Activated naive CD4-positive, alpha-beta T cell treated with anti-CD3 and anti-CD28 coated beads for 36 hours (primary cell): ENCODE measurements at places on chromosomes 3 and 15. TPM values are rescaled to one million over a fixed set of nuclear protein-coding genes. Genes with fewer than 3 reads are reported as not detected.
A peak's percentile ranks its signal among the peaks of the same experiment; 100 is the strongest.

ACKR4 gene
- total RNA-seq, result not detected

- DNase-seq, result no peak
- no peak overlapping the region for H3K27ac ChIP-seq
- H3K27me3 ChIP-seq, result peaks cover 8% of the 10 kb centered on the region
- H3K4me1 ChIP-seq, result no peaks in the 10 kb centered on the region
- H3K36me3 ChIP-seq, result no peaks in the 10 kb centered on the region
These were observed 60.2 kb downstream of the SCN5A start for GRCh38 chr3:38588995-38589937.

GRCh38 chr15:49927189-49927861, 191.7 kb downstream of the ATP8B4 start:
- peaks cover 5% of the 10 kb centered on the region for H3K27me3 ChIP-seq
- no peak overlapping the region for H3K4me3 ChIP-seq
- H3K36me3 ChIP-seq, result no peaks in the 10 kb centered on the region
- DNase-seq, result no peak
- no peak overlapping the region for H3K27ac ChIP-seq

DNA sequence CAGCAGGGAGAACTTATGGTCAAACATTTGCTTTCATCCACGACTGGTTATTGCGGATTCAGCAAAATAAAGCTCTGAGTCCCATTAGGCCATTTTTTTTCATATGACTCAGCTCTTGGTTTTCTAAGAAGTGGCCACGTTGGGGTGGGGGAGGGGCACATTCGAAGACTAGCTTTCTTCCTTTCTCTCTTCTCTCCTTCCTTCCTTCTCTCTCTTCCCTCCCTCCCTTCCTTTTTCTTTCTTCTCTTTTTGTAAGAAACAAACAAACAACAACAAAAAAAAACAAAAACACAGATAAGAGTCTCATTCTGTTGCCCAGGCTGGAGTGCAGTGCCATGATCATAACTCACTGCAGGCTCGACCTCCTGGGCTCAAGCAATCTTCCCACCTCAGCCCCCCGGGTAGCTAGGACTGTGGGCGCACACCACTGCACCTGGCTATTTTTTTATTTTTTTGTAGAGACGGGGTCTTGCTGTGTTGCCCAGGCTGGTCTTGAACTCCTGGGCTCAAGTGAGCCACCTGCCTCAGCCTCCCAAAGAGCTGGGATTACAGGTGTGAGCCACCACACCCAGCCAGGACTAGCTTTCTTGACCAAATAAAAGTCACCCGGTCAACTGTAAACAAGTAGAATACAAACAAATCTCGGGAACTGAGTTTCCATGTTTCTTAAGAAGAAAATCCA, 41.6 kb downstream of the ABCC5 start:
- no peak overlapping the region for H3K27ac ChIP-seq
- peaks cover 3% of the 10 kb centered on the region for H3K36me3 ChIP-seq
- no peaks in the 10 kb centered on the region for H3K27me3 ChIP-seq
- H3K4me3 ChIP-seq, result no peak overlapping the region
- H3K4me1 ChIP-seq, result no peaks in the 10 kb centered on the region

GRCh38 chr15:62109982-62110851, 43.4 kb downstream of the C2CD4A start:
- H3K27me3 ChIP-seq, result peaks cover 12% of the 10 kb centered on the region
- H3K4me3 ChIP-seq, result no peak overlapping the region
- H3K27ac ChIP-seq, result peak overlapping the region; percentile 57

TCAIM gene
- 14.0 TPM for total RNA-seq

DNA sequence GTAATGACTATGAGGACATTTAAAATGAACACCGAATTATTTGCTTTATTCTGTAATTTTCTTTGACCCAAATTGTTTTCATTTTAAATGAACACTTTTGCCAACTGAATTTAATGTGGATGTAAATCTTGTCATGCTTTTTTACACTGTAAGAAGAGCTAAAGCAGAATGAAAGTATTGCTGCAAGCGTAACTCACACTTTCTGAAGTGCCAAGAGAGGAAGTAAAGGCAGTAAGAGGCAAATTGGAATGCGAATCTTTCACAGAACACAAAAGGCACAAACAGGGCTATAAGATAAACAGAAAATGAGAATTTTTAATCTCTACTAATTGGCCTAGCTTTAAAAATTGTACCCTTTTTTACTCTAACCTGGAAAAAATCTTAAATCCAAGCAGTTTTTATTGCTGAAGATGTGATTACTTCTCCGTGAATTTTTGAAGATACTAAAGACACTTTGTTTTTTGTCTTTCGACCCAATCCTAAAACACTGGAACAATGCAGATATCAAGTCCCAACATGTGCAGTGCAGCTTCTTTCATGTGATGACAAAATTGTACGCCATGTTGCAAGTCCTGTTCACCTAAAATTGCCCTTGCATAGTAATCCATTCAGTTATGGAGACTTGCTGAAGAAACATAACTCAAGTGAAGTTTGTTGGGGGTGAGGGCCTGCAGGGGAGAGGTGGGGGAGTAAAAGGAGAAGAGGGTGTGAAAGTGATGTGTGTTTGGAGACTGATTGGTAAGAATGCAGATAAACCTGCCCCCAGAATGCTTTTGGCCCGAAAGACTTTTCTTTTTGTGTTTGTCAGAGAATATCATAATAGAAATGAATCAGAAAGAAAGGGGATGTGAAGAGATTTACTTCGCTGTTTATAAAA, 1.4 kb downstream of the ARID3B start:
- H3K27ac ChIP-seq, result peak overlapping the region; percentile 79
- H3K27me3 ChIP-seq, result no peaks in the 10 kb centered on the region
- peaks cover 27% of the 10 kb centered on the region for H3K36me3 ChIP-seq

GRCh38 chr15:26260517-26261133, 397.5 kb upstream of the ATP10A start:
- peaks cover 13% of the 10 kb centered on the region for H3K27me3 ChIP-seq
- no peaks in the 10 kb centered on the region for H3K4me1 ChIP-seq
- peak; percentile 38 for DNase-seq

DNA sequence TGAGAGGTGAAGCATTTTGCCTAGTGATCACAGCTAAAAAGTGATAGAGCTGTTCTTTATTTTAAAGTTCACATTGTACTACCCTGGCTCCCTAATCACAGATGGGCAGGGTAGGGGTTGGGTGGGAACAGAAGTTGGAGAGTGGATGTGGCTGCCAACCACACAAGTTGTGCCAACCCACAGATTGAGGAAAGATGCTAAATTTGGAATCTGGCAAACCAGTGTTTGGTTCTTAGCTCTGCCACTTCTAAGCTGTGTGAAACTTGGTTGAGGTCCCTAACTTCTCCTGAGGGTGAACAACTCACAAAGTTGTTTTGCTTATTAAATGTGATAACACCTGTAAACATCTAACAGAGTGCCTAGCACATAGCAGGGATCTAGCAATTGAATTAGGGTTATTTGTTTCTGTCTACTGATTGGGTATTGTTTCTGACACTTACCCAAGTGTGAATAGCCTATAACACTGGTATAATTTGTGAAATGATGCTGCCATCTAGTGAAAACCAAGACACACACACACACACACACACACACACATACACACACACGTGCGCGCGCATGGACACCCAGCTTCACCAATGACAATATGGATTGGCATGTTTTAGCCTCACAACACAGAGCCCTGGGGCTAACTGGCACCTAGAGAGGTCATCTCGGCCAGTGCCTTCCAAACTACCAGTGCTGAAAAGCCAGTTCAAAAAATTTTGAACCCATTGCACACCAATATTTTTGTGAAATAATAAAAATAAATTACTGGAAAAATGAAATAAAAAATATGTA, 25.3 kb downstream of the ADGRG7 start:
- H3K4me1 ChIP-seq, result no peaks in the 10 kb centered on the region
- no peak overlapping the region for H3K27ac ChIP-seq
- peak; percentile 59 for DNase-seq
- peaks cover 7% of the 10 kb centered on the region for H3K27me3 ChIP-seq
- H3K4me3 ChIP-seq, result no peak overlapping the region

DNA sequence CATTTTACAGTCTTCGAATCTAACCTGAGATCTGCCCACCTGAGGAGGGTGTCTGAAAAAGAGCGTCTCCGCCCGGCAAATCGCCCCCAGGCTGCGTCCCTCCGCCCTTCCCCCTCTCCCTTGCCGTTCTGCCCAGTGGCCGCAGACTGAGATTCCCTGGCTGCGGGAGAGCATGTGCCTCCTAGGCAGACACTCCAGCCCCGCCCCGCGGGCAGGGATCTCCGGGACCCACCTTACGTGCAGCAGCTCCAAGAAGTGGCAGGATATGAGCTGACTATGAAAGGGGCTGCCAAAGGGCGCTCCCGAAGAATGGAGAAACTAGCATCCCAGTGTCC, 2.7 kb upstream of the WNT5A start:
- peaks cover 22% of the 10 kb centered on the region for H3K4me1 ChIP-seq
- H3K27me3 ChIP-seq, result peaks cover 49% of the 10 kb centered on the region
- peaks cover 2% of the 10 kb centered on the region for H3K36me3 ChIP-seq
- no peak overlapping the region for H3K4me3 ChIP-seq

GRCh38 chr15:63490345-63491034, 13.9 kb upstream of the USP3 start:
- no peak overlapping the region for H3K4me3 ChIP-seq
- H3K36me3 ChIP-seq, result no peaks in the 10 kb centered on the region
- no peak overlapping the region for H3K27ac ChIP-seq
- peaks cover 70% of the 10 kb centered on the region for H3K4me1 ChIP-seq

DNA sequence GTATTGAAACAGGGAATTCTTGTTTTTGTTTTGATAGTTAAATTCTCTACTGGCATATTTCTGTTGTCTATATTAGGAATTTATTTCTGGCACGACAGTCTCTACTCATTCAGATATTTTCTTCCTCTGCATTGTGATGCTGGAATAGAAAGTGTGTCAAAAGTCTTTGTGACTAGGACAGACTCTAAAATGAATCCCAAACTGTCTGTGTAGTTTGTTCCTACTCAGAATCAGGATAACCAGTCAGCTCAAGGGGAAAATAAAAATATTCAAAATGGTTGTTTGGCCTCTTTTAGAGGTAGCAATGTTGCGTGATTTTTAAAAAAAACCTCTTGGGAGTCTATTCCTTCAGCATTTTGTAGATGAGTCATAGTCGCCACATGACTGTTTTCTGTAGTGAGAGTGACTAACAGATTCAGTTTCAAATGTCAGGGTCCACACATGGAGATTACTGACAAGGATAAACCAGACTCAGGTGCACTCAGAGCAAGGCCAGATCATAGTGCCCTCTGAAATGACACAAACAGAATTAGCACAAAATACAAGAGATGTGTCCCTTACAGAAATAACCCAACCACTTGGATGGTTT, 13.1 kb downstream of the SLC7A14 start:
- DNase-seq, result peak; percentile 48
- no peak overlapping the region for H3K27ac ChIP-seq
- H3K4me3 ChIP-seq, result no peak overlapping the region
- peaks cover 11% of the 10 kb centered on the region for H3K4me1 ChIP-seq
- no peaks in the 10 kb centered on the region for H3K36me3 ChIP-seq

AZI2 gene
- 39.4 TPM for total RNA-seq

ATP8B4 gene
- 2.9 TPM for total RNA-seq

DNA sequence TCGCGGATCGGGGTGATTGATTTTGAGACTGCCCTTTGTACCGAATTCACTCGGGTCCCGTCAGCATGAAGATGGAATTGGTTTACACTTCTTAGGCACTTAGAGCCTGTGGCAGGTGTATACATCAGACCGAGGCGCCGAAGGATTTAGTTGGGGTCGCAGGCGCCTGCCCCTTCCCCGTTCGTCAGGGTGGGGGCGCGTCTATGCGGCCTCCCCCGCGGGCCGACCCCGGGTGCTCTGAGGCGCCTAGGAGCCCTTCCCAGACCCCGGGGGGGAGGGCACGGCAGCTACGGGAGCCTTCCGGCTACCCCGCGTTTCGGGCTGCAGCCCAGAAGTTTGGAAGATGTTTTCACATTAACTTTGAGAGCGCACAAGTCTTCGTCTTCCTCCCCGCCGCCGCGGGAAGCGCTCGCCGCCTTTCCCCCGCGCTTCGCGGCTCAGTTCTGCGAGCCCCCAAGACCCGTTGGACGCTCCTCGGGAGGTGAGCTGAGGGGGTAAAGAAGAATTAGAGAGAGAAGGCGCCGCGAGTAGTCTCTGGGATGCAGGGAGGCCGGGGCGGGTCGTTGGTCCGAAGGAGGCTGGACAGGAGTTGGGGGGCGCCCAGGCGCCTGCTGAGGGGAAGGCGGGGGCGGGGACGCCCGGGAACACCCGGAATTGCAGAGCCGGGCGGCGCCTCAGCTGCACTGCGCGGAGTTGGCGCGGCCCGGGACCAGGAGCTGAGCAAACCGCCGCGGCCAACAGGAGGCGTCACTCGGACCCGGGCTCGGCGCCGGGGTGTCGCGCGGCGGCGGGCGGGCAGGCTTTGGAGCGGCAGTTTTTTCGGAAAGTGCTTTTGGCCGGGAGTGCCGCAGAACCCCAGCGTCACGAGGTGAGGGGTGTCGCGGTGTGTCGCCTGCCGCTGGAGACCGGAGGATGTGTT, 780 bp downstream of the TIPARP start:
- H3K4me3 ChIP-seq, result peak overlapping the region; percentile 93
- H3K27me3 ChIP-seq, result no peaks in the 10 kb centered on the region
- peaks cover 22% of the 10 kb centered on the region for H3K36me3 ChIP-seq
- peak overlapping the region; percentile 69 for H3K27ac ChIP-seq

DNA sequence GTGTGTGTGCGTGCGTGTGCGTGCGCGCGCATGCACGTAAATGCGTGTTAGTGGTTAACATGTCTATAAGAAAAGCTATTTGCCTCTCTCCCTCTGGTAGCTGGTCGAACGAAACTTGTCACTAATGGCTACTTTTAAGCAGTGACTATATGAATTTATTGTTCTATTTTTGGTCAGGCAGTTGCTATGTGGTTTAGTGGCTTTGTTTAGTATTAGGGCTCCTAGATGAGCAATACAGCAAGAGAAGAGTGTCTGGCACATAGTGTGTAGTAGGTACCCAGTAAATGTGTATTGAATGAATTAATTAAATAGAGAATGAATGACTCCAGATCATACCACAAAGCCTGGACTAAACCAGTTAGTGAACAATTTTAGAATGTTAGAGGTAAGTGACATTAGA, 171.6 kb downstream of the PPM1L start:
- DNase-seq, result no peak
- no peaks in the 10 kb centered on the region for H3K36me3 ChIP-seq
- no peaks in the 10 kb centered on the region for H3K4me1 ChIP-seq
- H3K27me3 ChIP-seq, result peaks cover 5% of the 10 kb centered on the region
- H3K27ac ChIP-seq, result no peak overlapping the region
